ENCODE measurements at places on chromosomes 11 and 22.

- no peak for DNase-seq
Measured at GRCh38 chr11:1924646-1925372, 5.3 kb downstream of the TNNT3 start.

DNA sequence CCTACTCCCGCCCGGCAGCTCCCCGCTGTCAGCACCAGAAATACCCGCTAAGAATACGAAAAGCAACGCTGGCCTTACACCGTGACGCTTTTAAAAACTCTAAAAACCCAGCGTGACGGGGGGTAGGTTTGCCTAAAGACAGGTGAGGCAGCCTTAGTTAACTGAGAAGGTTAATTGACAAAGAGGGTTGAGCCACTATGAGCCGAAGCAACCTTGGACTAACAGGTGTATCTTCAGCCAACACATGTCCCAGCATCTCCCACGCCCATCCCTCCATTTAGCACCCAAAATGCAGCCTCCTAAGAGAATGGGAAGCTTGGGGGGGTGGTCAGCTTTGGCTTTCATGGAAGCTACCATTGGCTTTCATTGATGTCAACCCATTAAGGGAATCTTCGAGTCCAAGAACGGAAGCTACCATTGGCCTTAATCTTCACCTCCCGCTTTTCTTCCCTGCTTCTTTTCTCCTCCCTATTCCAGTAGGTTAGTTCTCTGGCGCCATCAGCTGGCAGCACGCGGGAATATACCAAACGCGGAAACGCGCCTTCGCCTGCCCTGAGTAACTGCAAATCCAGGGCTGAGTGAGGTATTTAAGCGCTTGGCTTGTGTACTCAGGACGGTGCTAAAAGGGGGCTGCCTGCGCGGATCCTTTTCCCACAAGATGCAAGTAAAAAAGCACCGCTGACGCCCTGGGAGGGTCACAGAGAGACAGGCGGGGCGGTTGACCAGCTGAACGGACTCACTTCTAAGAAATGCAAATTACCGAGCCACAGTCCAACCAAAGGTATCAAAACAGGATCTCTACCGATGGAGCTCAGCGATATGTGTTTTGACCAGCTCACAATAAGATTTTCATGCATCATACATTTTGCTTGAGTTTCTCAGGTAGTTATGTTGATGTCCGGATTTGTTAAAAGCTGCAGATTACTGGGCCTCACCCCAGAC is 38.5 kb upstream of the GLYATL1 start:
- DNase-seq = no peak

- no peak for DNase-seq
Measured at GRCh38 chr11:43738600-43739409, 58.3 kb downstream of the HSD17B12 start.

GRCh38 chr11:11498195-11498594 is 123.6 kb downstream of the GALNT18 start:
- DNase-seq = no peak

- DNase-seq = no peak
Measured at GRCh38 chr11:13007182-13008060, 1.7 kb upstream of the RASSF10 start.

DNA sequence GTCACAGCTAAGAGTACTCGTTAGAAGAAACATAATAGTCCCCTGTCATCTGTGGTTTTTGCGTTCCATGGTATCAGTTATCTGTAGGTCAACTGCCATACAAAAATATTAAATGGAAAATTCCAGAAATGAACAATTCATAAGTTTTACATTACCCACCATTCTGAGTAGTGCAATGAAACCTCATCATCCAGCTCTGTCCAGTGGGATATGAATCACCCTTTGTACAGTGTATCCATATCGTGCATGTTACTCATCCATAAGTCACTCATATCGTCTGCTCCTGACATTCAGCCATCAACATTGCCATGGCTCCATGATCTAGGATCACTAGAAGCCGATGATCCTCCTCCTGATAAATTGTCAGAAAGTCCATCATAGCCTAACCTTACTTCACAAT is 174.9 kb upstream of the C11orf87 start:
- DNase-seq = no peak

DNA sequence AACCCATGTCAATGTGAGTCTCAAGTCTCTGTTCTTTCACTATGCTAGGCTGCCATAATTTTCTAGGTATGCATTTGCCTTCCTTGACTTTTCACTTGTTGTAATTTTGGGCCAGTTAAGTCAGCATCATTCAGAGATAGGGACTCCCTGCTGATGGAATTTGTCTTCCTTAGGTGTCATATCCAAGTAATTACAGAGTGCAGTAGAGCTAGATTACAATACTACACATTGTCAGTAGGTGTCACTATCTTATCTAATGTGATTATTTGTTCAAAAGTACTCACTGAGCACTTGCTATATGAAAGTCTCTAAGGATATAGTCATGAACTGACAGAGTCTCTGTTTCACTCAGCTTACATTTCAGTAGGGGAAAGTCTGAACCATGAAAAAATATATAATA is 25.0 kb upstream of the SYN3 start:
- DNase-seq = no peak

DNA sequence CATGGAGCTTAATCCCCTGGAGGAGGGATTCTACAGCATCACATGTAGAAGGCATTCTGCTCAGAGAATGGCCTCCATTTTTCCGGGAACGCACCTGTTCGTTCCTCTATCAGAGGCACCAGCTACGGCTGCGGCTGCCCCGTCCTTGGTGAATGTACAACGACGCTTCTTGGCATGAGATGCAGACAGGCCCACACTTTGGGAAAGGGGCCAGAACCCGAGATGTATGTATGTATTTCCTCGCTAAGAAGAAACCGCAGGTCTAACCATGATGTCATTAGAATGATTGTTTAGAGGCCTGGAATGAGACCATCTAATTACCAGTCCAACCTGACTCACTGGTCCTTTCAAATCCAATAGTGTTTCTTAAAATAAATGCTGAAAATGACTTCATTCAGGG is 1293.4 kb downstream of the TBC1D22A start:
- DNase-seq = no peak

GRCh38 chr11:62832336-62833234 is at the start of gene TEX54:
TSS of gene TEX54 (minus strand) at chr11:62832841.
- peak; percentile 27 for DNase-seq

GRCh38 chr11:2587976-2588748 is 111.6 kb downstream of the KCNQ1OT1 start:
- no peak for DNase-seq

GRCh38 chr11:1438261-1438966 is 48.2 kb downstream of the MOB2 start:
- DNase-seq = no peak

DNA sequence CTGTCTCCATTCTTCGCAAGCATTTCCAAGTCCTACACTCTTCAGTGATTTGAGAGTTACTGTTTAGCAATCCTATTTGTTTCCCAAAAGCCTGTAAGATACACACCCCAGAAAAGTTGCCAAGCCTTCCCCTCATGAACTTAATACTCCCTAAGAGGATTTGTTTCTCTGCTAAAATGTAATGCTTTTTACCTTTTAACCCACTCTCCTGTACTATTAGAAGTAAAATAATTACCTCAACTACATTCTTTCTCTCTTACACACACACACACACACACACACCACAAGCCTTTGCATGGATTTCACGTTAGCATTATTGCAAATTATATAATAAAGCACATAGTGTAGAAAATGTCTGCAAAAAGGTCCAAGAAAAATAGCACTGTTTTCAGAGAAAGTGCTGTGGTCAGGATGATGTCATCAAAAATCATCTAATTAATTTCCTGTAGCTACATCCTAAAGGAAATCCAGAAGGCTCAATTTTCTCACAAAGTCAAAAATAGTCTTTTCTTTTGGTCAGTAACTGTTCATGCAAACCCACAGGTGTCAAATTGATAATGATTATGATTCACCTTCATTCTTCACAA is 364.1 kb upstream of the PITPNB start:
- no peak for DNase-seq

DNA sequence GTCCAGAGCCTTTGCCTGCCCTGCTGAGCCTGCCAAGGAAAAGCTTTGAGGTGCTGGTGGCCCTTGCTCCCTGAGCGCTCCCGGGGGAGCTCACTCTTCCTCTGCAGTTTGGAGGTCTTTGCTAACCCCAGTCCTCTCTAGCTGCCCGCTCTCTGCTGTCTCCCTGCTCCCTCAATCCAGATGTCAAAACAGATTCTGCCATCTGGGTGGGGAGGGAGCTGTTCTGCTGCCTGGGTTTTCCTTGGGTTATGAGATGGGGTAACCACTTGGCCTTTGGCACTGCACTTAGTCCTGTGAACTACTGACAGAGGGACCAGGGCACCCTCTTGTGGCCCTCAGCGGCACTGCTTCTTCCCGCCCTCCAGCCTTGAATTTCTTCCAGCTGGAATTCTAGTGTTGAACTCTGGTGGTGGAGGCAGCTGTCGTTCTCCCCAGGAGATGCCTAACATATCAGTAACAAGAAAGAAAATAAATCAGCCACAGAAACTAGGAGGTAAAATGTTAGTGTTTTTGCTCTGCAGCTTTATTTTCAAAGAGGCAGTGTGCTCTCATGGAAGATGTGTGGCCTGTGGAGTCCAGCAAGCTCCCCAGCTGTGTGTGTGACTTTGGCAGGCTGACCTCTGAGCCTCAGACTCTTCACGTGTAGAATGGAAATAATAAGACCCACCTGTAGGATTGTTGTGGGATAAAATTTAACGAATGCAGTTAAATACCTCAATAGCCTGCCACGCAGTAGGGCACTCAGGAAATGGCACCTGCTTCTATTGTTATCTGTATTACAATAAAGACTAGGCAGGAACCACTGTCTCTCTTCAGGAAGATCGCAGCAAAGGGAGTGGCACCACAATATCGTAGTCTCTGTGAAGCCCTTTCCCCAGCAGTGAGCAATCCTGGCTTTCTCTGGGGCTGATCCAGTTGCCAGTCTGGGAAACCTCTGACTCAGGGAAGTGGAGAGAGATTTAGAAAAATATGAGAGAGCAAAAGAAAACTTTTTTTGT is 23.4 kb downstream of the ARFGAP2 start:
- DNase-seq = peak; percentile 35

GRCh38 chr22:39500101-39500500 is 2.0 kb upstream of the MIEF1 start:
- DNase-seq = no peak

DNA sequence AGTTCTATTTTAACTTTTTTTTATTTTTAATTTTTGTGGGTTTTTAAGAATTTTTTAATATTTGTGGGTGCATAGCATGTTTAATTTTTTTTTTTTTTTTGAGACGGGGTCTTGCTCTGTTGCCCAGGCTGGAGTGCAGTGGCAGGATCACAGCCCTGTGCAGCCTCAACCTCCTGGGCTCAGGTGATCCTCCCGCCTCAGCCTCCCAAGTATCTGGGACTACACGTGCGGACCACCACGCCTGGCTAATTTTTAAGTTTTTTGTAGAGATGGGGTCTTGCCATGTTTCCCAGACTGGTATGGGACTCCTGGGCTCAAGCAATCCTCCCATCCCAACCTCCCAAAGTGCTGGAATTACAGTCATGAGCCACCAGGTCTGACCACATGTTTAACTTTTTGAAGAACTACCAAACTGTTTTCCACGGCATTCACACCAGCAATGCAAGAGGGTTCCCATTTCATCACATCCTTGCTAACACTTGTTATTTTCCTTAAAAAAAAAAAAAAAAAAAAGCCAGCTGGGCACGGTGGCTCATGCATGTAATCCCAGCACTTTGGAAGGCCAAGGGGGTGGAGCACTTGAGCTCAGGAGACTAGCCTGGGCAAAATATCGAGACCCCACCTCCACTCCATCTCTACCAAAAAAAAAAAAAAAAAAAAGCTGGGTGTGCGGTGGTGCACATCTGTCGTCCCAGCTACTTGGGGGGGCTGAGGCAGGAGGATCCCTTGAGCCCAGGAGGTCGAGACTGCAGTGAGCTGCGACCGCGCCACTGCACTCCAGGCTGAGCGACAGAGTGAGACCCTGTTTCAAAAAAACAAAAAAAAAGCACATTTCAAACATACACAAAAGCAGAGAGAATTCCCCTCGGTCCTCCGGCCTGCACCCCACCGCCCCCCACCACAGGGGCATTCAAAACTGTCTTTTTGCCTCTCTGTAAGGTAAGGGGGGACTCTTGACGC is 16.7 kb upstream of the TXNRD2 start:
- DNase-seq = no peak

GRCh38 chr11:72048766-72049460 is 31.4 kb downstream of the NUMA1 start:
- DNase-seq = no peak

- no peak for DNase-seq
Measured at GRCh38 chr11:16789063-16789420, 50.6 kb downstream of the C11orf58 start.

- DNase-seq = no peak
Measured at GRCh38 chr11:130243816-130244215, 70.9 kb downstream of the ZBTB44 start.

DNA sequence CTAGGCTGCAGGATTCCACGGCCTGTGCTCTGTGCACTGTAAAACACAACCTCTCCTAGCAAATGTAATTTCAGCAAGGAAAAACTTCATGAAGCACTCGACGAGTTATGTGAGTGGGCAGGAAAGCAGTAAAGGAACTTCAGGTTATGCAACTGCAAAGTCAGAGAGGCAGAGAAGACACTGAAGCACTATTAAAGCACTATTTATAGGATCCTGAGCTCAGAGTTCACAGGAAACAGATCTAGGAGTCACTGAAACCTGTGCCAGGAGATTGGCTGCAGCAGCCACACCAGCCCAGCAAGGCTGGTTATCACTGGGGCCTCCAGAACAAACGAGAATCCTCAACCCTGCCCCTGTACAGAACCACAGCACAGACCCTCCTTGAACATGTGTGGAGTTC is 2.5 kb downstream of the SMIM35 start:
- DNase-seq = no peak

GRCh38 chr11:134610116-134610910 is 198.3 kb upstream of the B3GAT1 start:
- no peak for DNase-seq

GRCh38 chr11:66042996-66043906 is 5.7 kb downstream of the GAL3ST3 start:
- no peak for DNase-seq

GRCh38 chr11:35407041-35407440 is 12.3 kb downstream of the SLC1A2 start:
- DNase-seq = no peak

- DNase-seq = no peak
Measured at GRCh38 chr11:62439785-62440602, 21.2 kb downstream of the SCGB1A1 start.
